MM.1S (cell line): ENCODE measurements at places on chromosomes 4 and X.

DNA sequence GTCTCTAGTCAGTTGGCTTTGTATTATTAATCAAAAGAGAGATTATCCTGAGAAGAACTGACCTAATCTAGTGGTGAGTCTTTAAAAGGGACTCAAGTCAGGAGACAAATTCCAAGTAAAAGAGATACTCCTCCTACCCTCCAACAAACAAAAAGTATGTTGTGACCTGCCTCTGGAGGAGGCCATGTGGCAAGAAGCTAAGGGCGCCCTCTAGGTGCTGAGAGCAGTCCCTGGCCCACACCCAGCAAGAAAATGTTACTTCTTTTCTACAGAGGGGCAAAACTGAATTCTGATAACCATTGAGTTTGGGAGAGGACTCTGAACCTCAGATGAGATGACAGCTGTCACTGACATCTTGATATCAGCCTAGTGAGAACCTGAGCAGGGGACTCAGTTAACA, 953.6 kb upstream of the AGA start:
- DNase-seq = peak; percentile 11

DNA sequence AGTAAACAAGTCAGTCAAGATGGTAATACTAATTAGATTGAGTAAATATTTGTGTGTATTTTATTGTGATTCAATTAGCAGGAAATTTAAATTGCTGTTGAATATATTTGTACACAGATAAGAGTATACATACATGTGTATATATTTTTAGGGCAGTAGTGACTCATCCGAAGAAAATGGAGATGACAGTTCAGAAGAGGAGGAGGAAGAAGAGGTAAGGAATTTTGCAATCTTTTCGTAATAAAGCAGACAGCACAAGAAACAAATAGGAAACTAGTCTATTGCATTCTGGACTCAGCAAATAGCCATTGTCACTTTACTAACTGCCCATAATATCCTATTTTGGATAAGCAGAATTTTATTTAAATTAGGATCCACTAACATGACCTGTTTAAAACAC, 6.6 kb downstream of the IBSP start:
- no peak for DNase-seq

- DNase-seq = no peak
Measured at GRCh38 chr4:40327340-40327739, 7.8 kb upstream of the CHRNA9 start.

DNA sequence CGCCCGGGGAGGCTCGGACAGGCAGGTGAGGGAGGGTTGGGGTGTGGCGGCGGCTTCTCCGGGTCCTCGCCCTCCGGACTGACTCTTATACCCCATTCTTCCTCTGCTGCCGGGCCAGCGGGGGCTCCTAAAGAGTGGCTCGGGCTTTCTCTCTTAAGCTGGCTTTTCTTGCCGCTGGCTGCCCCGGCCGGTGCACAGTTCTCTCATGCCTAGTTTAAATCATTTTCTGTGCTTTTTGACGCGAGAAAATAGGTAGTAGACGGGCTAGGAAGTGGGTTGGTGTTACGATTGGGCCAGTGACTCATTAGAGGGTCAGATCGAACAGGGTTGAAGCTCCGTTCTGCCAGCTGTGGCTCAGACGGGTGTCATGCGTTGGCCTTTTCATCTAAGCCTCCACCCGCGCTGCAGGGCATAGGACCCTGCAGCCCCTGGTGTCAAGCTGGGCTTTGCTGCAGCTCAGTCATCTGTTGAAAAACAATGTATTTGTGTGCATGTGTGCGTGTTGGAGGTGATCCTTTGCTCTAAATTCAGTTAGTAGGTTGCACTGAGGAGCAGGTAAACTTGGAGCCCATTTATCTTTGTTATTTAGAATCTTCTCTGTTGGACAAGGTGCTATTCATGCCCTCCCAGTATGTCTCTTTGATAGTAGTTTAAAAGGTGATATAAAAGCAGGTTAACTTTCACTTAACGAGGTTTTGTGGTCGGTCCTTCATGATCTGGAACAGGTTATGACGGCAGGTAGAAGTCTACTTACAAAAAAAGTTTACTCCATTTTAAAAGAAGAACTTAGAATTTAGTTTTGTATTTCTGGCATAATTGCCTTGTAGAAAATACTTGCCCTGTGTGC, 802 bp downstream of the BMP2K start:
- DNase-seq = peak; percentile 56

DNA sequence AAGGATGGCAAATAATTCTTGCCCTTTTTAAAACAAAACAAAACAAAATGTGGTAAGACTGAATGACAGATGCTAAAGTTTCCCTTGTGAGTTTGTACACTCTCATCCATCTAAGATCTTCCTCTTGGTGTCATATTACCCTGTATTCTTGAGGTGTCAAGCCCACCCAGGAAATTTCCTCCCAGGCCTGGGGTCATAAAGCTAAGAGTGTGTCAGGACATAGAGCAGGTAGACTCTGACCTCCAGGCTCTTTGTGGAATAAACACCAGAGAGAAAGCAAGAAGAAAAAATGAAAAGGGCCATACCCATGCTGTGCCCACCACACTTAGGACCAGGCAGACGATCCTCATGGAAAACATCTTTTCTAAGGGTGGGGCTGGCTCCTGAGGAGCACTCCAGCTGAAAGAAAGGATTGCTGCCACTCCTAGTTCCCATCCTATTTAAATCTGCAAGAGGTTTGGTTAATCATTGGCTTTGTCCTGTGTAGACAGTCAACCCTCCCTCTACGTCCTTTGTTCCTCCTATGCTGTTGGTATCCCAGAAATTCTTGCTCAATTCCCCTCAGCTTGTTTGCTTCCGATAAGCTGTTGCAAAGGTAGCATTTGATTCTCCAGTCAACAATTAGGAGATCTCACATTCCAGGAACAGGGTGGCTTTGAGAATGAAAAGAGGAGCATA, at the start of gene FGA:
Gene FGA, minus strand, starts transcription at position 414 of the 678 bp plus-strand sequence. Its CDS starts 55 bp downstream, at position 359.
- no peak for DNase-seq

GRCh38 chr4:110795971-110796370, 173.1 kb upstream of the PITX2 start:
- DNase-seq = no peak

- no peak for DNase-seq
Measured at GRCh38 chrX:25156323-25156722, 140.6 kb upstream of the ARX start.

- no peak for DNase-seq
Measured at GRCh38 chrX:117992192-117992723, 124.4 kb downstream of the KLHL13 start.

- DNase-seq = no peak
Measured at GRCh38 chr4:109645874-109646710, 57.2 kb downstream of the CASP6 start.

DNA sequence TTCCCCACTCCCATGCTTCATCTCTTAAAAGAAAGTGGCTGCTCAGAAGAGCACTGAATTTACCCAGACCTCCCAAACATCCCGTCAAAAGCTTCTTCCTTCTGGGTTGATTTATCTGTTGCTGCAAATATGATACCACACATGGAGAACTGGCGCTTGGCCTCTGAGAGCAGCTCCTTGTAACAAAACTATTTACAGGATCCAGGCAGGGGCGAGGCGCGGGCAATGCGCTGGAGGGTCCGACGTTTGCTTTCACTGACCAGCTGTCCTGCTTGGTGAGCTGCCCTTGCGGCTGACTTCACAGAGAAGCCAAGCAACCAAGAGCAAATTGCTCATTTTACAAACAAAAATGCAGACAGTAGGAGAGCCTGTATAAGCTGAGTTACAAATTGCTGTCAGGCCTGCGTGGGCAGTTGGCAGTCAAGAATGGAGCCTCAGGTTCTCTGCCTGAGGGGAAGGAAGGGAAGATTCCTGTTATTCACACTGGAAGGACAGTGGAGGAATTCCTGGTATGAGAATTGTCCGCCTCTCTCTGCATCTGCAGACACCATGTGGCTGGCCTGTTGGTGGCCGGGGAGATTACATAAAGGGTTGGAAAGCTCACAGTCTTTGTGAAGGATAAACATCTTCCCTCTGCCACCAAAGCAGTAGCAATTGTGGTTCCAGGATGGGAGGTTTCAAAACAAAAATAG, 192.2 kb upstream of the LEF1 start:
- DNase-seq = no peak

DNA sequence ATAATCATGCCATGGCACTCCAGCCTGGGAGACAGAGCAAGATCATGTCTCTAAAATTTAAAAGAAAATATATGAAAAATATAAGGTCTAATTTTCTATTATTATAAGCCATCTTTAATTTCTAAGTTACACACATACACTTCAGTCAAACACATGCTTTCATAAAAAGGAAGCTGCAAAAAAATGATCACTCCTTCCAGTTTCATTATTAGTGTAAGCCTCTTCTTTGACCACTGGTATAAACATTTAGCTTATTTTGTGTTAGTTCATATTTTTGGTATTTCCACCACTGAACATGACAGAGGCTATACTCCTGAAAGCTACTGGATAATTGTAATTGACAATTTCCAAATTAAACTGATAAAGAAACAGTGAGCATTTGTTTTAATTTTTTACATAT, 163.3 kb upstream of the USP38 start:
- DNase-seq = peak; percentile 59

DNA sequence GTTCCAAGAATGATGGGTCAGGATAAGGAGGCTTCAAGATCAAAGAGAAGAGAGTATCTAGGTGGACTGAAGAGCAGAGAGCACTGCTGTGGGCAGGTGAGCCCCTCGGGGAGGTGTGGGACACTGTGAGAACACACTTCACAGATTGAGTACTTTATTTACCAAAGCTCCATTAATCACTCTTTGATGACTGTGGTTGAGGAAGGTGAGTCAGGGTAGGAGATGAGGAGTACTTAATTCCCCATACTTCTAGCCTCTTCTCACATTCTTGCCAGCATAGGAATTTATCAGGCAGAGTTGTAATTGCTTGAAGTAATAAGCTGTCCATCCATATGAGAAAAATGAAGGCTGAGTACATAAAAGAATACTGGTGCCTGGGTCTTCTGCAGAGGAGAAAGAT, 375.3 kb downstream of the PCDH10 start:
- DNase-seq = no peak

DNA sequence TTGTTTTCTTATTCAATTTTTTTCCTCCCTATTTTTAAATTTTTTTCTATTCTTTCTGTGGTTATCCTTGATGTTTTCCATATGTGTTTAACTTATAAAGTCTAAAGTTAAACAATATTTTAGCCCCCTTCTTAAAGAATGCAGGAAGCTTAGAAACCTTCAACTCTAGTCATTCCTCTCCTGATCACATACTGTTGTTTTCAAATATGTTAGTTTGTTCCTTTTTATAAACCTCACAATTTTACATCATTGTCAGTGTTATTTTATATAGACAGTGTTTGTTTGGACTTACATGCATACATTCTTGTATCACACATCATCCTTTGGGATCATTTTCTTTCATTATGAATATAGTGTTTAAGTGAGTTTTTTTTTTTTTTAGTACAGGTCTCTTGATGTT, 31.6 kb downstream of the KANTR start:
- DNase-seq = no peak

DNA sequence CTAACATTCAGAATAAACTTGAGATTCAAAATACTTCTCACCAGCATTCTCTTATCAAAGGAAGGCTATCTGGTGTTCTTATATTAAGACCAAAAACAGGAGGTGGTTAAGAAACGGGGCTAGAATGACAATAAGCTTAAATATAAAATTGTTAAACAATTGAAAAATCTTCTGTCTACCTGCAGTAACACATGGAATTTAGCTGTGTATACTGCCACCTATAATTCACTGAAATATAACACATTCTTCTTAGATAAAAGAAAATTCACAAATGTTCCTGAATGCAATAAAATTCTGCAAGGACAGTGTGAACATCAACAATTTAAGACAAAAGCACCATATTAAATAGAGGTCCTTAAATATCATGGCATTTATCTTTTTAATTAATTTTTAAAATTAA, 11.5 kb upstream of the PCDH10 start:
- DNase-seq = no peak

- no peak for DNase-seq
Measured at GRCh38 chrX:139120760-139121159, 409.2 kb upstream of the FGF13 start.

DNA sequence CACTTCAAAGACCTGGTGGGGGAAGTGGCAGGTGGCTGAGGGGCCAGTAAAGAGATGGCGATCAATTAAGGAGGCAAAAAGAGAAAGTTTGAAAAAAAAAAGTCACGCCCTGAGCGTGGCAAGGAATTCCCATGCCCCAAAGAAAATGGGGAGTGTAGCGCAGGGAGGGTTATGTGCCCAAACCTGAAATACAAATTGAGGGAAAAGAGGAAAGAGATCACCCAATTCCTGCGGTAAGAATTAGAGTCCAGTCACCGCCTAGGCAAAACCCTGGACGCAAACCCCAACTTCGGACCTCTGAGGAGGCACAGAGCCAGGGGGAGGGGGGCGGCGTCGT, 595 bp downstream of the ENOX2 start:
- DNase-seq = no peak

GRCh38 chr4:67687636-67688035, 13.3 kb downstream of the UBA6 start:
- DNase-seq = no peak

DNA sequence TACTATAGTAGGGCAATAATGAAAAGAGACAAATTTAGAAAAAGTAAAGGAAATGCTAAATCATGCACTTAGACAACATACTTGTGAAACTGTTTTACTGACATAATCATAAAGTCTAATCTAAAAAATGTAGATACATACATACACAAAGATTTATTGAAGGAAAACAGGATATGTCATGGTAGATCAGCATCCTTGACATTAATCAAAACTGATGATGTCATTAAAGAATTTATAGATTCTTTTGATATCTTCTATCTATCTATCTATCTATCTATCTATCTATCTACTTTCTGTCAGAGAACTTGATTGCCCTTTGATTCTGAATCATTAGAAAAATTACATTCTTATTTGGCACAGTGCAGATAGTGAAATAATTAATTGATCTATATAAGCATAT, 311.3 kb downstream of the CCSER1 start:
- DNase-seq = no peak

DNA sequence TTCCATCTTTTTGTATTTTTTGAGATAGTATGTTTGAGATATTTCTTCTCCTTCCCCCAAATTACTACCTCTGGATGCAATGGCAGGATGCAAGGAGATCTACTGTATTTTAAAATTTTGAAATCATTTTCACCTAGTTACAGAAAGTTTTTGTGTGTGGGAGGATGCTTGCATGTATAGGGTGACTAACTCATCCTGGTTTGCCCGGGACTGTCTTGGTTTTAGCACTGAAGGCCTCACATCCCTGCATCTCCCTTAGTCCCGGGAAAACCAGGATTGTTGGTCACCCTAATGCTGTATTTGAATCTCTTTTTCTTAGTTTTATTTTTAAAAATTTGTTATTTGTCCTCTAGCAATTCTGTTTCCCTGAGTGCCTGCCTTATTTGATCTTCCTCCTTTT, 12.1 kb downstream of the SUPT20HL2 start:
- no peak for DNase-seq

GRCh38 chrX:24242649-24243175, 71.2 kb downstream of the SUPT20HL2 start:
- DNase-seq = peak; percentile 80

GRCh38 chr4:93066749-93067148, 761.8 kb upstream of the ATOH1 start:
- DNase-seq = no peak

DNA sequence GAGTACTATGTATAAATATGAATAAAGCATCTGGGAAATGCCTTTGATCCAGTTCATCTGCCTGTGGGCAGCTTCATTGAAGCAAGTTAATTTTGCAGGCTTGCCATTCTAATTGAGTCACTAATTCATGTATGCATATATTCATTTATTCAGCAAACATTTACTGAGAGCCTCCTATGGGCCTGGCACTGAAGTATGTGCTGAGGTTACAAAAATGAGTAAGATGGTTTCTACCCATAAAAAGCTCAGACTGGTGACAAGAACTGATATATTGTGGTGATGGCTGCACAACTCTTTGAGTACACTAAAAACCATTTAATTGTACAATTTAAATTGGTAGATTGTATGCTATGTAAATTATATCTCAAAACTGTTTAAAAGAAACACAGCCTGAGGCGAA, 1.1 kb upstream of the MRPL1 start:
- peak; percentile 31 for DNase-seq
